Neural crest cell (in vitro differentiated cells): ENCODE measurements at places on chromosomes 5 and 9. TPM values are rescaled to one million over a fixed set of nuclear protein-coding genes. Genes with fewer than 3 reads are reported as not detected.

DNA sequence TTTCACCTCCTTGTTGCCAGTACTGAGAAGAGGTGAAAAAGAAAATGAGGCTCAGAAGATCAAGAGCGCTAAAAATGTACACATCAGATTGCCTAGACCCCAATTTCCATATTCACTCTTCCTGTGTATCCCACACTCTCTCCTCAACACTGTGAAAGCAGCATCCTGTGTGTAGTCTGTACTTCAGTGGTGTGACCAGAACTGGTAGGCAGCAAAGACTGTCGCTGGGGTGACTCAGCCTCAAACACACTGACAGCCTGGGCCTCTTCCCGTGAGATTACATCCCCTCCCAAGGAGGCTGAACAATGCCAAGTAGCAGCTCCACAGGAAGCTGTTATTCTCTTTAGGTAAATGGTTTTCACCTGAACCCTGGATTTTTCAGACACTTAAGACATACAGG is 135.5 kb downstream of the CCDC192 start:
- no peak for DNase-seq

GRCh38 chr9:80320480-80320879 is 748.7 kb downstream of the TLE4 start:
- DNase-seq = no peak

- no peak for DNase-seq
Observed at GRCh38 chr5:132321109-132321721, 27.0 kb downstream of the SLC22A4 start.

DNA sequence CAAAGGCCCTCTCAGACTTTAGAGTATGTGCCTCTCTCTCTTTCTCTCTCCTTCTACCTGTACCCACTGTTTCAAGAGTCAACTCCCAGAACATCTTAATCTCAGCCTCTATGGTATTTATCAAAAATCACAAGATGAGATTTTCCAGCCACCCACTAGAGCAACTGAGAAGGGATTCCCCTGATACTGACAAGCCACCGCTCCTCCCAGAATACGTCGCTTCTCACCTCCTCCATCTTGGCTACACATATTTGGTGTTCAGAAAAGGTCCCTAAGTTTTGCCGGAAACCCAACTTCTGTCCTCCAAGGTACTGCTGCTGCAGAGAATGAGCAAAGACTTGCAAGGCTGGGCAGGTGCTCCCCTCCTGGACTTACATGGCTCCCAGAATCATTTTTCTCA is 6.1 kb downstream of the GARIN3 start:
- DNase-seq = no peak

The C7 gene
- 0.33 TPM in 1 of 2 replicates, not detected in the other for total RNA-seq

DNA sequence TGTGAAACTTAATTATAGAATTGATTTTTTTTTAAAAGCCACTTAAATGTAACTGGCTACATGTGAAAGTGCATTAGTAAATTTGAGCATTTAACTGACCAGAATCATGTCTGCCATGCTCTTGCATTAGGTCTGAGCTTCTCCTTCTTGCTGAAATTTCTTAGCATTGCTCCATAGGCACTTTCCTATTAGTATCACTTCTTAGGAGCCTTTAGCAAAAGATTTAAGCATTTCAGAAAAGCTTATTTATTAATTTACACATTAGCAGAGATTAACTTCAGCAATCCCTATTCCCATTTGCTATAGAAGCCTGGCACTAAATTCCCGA is 211.0 kb downstream of the SNX18 start:
- no peak for DNase-seq
